NCI-H1694 (cell line): ENCODE measurements at places on chromosomes 3 and 15.

DNA sequence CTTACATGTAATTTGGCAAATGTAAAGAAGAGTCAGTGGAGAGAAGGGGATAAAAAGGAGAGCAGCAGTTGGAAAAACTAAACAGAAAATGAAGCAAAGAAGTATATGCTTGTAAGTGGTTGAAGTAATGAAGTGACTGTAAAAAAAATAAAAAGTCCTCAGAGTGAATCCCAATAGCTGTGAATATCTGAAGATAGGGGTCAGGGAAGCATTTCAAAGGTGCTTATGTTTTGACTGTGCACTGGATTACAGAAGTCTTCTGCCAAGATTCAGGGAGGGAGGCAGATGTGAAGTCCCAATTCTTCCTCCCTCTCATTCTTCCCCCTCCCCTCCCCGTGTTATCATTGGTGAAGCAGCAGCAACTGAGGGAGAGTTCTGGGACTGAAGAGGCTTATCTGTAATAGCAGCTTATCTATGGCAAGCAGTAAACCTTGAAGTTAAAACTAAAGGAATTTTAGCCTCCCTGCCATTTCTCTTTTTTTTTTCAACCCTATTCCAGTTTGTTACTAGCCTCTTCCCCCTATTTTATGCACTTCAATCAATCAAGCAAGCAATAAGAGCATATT is 597.9 kb downstream of the IGSF11 start:
- no peak for DNase-seq

DNA sequence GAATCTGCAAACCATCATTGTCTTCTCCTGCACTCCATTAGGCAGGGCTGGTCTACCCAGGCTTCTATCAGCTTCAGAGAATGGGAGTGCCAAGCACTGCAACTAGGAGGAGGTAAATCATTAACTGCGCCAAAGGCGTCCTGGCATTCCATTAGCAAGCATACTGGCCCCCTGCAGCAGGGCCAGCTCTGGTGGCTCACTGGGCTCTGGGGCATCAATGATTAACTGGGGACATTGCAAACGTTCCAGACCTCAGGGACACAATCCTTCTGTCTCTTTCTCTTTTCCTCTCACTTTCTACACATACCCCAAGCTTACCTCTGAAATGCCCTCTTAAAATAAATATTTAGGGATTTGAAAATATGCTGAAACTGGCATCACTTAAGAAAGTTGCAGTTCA is 129.0 kb downstream of the MYLK start:
- DNase-seq, result no peak

DNA sequence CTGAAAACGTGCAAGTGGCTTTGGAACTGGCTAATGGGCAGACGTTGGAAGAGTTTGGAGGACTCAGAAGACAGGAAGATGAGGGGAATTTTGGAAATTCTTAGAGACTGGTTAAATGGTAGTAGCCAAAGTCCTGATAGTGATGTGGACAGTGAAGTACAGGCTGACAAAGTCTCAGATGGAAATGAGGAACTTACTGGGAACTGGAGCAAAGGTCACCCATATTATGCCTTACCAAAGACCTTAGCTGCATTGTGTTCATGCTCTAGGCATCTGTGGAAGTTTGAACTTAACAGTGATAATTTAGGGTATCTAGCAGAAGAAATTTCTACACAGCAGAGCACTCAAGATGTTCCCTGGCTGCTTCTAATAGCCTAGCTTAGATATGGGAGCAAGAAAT is 28.6 kb upstream of the SERPINI2 start:
- no peak for DNase-seq

GRCh38 chr3:176919836-176920765 is 277.2 kb downstream of the TBL1XR1 start:
- DNase-seq, result no peak

DNA sequence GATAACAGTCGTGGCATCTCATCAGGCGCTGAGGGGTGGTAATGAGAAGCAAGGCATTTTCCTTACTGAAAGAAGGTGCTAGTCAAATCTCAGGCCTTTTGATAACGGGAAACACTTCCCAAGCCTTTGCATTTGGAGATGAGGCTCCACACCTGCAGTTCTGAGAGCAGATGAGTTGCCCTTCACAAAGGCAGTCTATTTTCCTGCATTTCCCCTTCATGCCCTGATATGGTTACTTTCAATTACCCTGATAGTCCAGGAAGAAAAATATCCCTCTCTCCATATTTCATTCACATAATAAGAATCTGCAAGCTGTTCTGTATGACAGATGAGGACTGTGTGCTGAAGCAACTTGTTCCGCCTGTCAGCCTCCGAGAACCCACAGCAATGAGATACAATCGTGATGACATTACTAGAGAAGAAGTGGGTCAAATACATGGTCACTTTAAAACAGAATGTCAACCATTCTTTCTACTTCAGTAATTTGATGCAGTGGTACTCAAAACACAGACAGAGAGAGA is 25.0 kb downstream of the FHIT start:
- DNase-seq, result no peak

- DNase-seq, result no peak
Measured at GRCh38 chr3:11021611-11022011, 29.1 kb downstream of the SLC6A1 start.

GRCh38 chr3:10437272-10437994 is 68.0 kb downstream of the ATP2B2 start:
- no peak for DNase-seq

DNA sequence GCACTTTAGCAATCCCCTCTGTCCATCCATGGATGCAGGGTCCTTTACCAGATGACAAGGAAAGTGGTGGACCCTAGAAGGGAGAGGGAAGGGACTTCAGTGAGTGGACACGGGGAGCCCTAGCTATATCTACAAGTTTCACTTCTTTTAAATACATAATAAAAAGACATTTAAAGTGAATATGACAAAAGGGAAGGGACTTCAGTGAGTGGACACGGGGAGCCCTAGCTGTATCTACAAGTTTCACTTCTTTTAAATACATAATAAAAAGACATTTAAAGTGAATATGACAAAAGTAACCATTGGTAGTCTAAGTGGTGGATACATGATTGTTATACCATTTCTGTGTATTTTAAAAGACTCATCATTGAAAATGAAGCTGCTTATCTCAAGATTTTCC is 81.9 kb upstream of the HES1 start:
- DNase-seq, result no peak

DNA sequence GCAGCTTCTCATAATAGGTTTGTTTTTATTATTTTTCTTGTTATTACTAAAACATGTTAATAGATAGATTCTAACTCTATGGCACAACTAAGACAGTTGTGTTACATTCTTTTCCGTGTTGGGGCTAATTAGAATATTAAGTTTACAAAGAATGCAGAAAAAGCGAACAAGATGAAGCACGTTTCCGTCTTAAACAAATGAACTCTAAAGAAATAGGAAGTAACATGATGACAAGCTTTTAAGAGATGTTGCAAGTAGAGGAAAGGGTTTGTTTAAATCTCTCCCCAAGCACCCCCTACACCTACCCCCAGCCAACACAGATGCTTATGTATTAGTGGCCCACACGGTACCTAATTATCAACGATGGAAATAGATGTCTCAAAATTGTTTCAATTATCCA is 207.1 kb downstream of the TP63 start:
- no peak for DNase-seq

- no peak for DNase-seq
Measured at GRCh38 chr3:133138017-133138416, 99.8 kb downstream of the TMEM108 start.

DNA sequence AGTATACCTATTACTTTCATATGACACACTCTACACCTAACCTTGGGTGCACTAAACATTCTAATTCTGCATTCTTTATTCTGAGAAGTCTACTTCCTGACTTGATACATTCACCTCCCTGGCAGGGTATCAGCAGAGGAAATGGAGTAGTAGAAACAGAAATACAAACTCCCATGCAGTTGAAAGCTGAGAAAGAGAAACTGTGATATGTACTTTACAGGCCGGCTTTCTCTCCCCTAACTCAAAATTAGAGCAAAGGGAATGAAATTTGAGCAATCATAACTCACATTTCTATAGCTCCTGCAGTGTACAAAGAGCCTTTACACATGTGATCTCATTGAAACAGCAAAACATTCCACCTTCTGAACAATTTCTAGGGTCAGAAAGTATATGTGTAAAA is 135.5 kb upstream of the COL8A1 start:
- no peak for DNase-seq

- no peak for DNase-seq
Measured at GRCh38 chr3:11930084-11930483, 74.1 kb upstream of the SYN2 start.

DNA sequence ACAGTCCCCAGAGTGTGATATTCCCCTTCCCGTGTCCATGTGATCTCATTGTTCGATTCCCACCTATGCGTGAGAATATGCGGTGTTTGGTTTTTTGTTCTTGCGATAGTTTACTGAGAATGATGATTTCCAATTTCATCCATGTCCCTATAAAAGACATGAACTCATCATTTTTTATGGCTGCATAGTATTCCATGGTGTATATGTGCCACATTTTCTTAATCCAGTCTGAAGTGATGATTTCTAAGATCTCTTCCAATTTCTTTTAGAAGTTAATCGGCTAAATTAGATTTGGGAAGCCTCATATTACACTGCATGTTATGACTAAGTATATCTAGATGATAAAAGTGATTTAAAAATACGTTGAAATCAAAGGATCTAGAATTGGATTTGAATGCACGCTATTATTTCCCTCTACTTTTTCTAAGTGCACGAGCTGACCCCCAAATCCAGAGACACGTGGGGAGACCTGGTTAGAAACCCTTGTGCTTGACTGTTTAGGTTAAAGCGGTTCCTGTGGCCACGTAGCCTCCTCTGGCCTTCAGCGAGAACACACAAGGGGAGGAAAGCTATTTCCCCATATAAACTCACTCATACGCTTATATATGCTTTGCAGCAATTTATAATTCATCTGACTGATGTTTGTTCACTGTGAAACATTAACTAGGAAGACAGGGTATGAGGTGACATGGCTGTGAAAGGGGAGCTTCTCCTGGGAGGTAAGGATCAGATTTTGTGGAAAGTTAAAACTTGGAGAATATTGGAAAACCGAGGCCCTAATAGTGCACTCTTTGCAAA is 243.8 kb downstream of the PDZRN3 start:
- DNase-seq, result no peak

DNA sequence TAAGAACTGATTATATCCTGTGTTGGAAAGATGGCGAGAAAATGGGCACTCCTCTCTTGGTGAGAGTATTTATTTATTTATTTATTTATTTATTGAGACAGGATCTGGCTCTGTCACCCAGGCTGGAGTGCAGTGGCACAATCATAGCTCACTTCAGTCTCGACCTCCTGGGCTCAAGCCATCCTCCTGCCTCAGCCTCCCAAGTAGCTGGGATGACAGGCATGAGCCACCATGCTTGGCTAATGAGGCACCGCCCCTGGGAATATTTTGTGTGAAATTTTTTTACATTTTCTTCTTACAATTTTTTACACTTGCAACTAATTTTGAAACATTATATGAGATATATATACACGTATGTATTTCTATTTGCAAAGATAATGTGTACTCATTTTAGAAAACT is 150.5 kb upstream of the PRR20G start:
- no peak for DNase-seq

GRCh38 chr3:124483915-124484470 is 246.3 kb upstream of the UMPS start:
- DNase-seq, result no peak

GRCh38 chr3:128273841-128274573 is 120.7 kb downstream of the EEFSEC start:
- no peak for DNase-seq

GRCh38 chr3:27293939-27294338 is 75.2 kb downstream of the NEK10 start:
- no peak for DNase-seq

DNA sequence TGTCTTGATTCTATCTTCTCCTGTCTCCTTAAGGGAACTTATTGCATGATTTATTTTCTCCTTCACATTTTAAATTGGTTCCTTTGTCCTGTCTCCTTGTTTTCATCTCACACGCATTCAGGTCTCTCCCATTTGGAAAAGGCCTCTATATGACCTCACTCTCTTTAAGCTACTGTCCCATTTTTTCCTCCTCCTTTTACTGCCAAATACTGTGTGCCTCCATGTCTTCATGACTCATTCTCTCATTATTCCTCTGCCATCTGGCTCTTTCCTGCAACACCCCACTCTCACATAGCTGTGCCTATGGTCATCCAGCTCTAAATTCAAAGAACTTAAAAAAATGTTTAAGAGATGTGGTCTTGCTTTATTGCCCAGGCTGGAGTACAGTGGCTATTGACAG is 48.0 kb downstream of the TYRO3 start:
- peak; percentile 28 for DNase-seq

- no peak for DNase-seq
Measured at GRCh38 chr3:190673148-190673547, 159.3 kb downstream of the IL1RAP start.

DNA sequence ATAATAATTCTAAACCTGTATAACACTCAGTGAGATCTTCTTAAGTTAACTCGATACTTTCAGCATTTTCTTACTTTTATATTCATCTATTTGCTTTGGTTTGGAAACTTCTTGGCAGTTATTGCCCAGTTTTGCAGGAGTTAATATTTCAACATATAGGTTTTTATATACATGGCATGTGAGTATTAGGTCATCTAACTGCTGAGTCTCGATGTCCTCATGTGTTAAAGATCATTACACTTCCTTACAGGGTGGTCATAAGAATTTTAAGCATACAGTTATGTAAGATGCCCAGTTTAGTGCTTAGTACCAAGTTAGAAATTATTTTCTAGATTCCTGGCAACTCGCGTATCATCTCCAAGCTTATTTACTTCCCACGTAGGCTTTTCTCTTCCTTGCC is 62.9 kb downstream of the TMEM39A start:
- DNase-seq, result no peak

GRCh38 chr15:74328331-74329056 is 39.0 kb downstream of the CYP11A1 start:
- no peak for DNase-seq

GRCh38 chr3:49563040-49563578 is 8.8 kb downstream of the BSN start:
- no peak for DNase-seq

DNA sequence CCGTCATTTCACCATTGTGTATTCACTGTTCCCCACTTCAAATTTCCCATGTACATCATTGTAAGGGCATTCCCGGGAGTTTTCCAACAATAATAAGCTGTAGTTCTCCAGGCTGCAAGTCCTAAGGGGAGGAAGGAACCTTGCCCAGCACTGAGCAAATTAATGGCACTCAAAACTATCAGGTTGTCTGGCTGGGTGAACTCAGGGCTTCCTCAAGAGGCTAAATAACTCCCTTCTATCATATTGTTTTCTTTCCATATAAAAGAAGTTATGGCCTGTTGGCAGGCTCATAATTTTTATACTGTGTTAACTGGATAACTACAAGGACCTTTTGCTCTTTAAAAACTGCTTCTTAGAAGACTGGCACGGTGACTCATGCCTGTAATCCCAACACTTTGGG is 71.4 kb downstream of the SEMA6D start:
- no peak for DNase-seq
